ENCODE measurements at places on chromosomes 16 and 17. TPM values are rescaled to one million over a fixed set of nuclear protein-coding genes. Genes with fewer than 3 reads are reported as not detected.
A peak's percentile ranks its signal among the peaks of the same experiment; 100 is the strongest.

DNA sequence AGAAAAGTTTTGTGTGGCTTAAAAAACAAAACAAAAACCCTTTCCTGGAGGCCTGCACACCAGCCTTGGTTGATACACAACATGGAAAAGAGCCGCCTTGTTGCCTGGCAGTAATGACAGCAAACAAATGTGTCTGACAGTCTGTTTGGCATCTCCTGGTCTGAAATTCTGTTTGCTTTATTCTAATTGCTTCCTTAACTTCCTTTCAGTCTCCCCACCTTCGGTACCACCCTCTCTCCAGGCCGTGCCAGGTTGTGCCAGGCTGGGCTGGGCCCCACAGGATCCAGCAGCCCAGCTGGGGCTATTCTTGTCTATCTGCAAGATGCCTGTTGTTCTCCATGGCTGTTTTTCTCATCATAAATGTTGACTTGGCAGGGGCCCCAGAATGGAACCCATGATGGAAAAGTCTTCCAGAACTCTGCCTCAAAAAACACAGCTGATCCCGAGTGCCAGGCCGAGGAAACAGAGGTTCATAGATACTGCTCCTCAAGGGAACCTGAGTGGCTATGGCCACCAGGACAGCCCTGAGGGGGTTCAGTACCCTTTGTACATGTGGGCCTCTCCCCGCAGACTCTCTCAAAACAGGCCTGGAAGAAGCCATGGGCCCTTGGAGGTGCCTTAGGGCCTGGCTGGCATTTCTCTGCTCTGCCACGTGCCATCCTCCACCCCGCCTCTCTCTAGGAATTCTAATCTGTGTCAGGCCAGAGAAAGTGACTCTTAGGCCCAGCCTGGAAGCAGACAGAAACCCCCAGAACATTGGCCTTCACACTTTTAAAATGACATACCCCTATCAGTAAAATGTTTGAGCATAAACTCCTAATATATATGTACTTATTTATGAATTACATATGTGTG is 50.5 kb downstream of the YPEL2 start:
- H3K36me3 ChIP-seq, result no peaks in the 10 kb centered on the region
- H3K27me3 ChIP-seq, result no peaks in the 10 kb centered on the region
- H3K27ac ChIP-seq, result peak overlapping the region; percentile 62
- peak; percentile 51 for DNase-seq
- H3K4me1 ChIP-seq, result peaks cover 41% of the 10 kb centered on the region
- H3K4me3 ChIP-seq, result no peak overlapping the region

GRCh38 chr16:53805113-53805512 is 101.2 kb downstream of the FTO start:
- H3K36me3 ChIP-seq, result peaks cover under 1% of the 10 kb centered on the region
- no peak for DNase-seq
- H3K27me3 ChIP-seq, result no peaks in the 10 kb centered on the region
- H3K4me1 ChIP-seq, result no peaks in the 10 kb centered on the region

GRCh38 chr16:57906382-57907316 is 64.3 kb downstream of the CNGB1 start:
- peaks cover 6% of the 10 kb centered on the region for H3K27me3 ChIP-seq
- H3K4me3 ChIP-seq, result no peak overlapping the region
- no peaks in the 10 kb centered on the region for H3K36me3 ChIP-seq
- no peaks in the 10 kb centered on the region for H3K4me1 ChIP-seq

KCNH6 gene
- total RNA-seq, result 0.55 TPM

PDILT gene
- total RNA-seq, result not detected

APOBR gene
- total RNA-seq, result 8.0 TPM

DNA sequence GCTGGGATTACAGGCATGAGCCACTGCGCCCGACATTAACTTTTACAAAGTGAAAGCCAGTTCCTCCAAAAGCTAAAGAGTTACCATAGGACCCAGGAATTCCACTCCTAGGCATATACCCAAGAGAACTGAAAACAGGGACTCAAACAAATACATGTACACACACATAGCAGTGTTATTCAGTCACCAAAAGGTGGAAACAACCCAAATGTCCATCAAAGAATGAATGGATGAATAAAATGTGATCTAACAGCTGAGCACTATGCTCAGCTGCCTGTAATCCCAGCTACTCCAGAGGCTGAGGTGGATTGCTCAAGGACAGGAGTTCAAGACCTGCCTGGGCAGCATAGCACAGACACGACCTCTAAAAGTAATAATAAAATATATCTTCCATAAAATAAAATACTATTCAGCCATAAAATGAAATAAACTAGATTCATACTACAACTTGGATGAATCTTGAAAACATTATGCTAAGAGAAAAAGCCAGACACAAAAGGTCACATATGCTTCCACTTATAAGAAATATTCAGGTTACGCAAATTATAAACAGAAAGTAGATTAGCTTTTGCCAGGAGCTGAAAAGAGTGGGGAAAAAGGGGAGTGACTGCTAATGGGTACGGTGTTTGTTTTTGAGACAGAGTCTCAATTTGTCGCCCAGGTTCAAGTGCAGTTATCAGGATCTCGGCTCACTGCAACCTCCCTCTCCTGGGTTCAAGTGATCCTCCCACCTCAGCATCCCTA is 9.3 kb upstream of the USP7 start:
- no peaks in the 10 kb centered on the region for H3K4me1 ChIP-seq
- H3K27me3 ChIP-seq, result no peaks in the 10 kb centered on the region
- H3K27ac ChIP-seq, result no peak overlapping the region
- no peak overlapping the region for H3K4me3 ChIP-seq
- no peak for DNase-seq
- H3K36me3 ChIP-seq, result no peaks in the 10 kb centered on the region

DNA sequence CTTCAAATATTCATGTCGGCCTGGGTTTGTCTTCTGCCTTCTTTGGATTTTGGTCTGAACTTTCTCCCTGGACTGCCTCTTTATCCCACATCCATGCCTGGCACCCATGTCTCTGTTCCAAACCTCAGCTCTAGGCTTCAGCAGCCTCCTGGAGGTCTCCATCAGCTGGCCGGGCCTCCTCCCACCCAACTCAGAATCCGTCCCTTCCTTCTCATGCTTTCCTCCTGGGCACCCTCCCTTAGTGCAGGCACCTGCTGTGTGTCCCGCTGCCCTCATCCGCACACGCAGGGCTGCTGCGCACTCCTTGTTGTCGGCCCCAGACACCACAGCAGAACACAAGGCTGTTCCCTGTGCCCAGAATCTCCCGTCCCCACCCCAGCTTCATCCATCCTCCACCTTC is 14.0 kb downstream of the LDHD start:
- H3K4me3 ChIP-seq, result no peak overlapping the region
- H3K36me3 ChIP-seq, result peaks cover 4% of the 10 kb centered on the region
- H3K4me1 ChIP-seq, result peaks cover 29% of the 10 kb centered on the region
- no peaks in the 10 kb centered on the region for H3K27me3 ChIP-seq

DNA sequence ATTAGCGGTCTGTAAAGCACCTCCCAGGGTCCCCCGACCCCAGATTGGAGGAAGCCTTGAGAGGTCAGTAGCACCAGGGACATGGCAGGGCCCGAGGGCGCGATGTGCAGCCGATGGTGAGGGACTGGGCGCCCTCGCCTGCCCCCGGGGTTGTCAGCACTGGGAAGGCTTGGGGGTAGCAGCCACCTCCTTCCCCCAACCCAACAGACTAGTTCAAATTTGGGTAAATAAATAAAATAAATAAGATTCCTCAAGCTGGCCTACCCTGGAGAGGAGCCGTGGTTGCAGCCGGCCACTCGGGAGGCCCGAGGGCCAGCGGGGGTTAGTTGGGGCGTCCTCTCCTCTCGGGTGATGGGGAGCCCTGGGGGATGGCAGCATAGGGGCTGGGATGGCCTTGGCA is 1.5 kb downstream of the C16orf92 start:
- no peak overlapping the region for H3K27ac ChIP-seq
- DNase-seq, result no peak
- no peaks in the 10 kb centered on the region for H3K4me1 ChIP-seq
- H3K4me3 ChIP-seq, result no peak overlapping the region

GRCh38 chr17:8326511-8327302 is 12.9 kb upstream of the ODF4 start:
- H3K36me3 ChIP-seq, result no peaks in the 10 kb centered on the region
- H3K4me3 ChIP-seq, result peak overlapping the region; percentile 39
- no peaks in the 10 kb centered on the region for H3K27me3 ChIP-seq
- H3K27ac ChIP-seq, result peak overlapping the region; percentile 54
- peaks cover 5% of the 10 kb centered on the region for H3K4me1 ChIP-seq
- peak; percentile 81 for DNase-seq

GRCh38 chr17:78128551-78129350 is at the start of gene TMC6:
Gene TMC6, minus strand, starts transcription at chr17:78128755. Its CDS starts 1,923 bp downstream, at chr17:78126832.
- peak within 1 kb of the TSS; percentile 89 for H3K27ac ChIP-seq
- peak; percentile 69 for DNase-seq
- H3K4me3 ChIP-seq, result peak within 1 kb of the TSS; percentile 74
- H3K36me3 ChIP-seq, result no peaks in the 10 kb centered on the region
- H3K4me1 ChIP-seq, result peaks cover 8% of the 10 kb centered on the region

DNA sequence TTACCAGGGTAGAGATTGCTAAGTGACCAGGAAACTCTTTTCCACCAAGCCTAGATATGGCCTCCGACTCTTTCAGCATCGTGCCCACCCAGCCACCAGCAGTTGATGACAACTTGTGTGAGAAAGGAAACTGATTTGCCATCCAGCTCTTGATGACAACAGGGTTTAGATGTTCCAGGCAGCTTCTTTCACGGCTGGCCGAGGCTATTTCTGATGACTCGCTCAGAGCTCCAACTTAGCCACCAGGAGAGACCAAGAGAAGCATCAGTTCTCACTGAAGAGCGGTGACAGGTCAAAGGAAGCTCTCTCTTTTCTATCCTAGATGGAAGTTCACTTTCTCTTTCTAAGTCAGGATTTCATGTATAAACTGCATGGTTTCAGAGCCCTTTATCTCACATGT is 61.2 kb downstream of the MPHOSPH6 start:
- H3K27me3 ChIP-seq, result no peaks in the 10 kb centered on the region
- H3K27ac ChIP-seq, result no peak overlapping the region
- no peak overlapping the region for H3K4me3 ChIP-seq
- H3K36me3 ChIP-seq, result no peaks in the 10 kb centered on the region

DNA sequence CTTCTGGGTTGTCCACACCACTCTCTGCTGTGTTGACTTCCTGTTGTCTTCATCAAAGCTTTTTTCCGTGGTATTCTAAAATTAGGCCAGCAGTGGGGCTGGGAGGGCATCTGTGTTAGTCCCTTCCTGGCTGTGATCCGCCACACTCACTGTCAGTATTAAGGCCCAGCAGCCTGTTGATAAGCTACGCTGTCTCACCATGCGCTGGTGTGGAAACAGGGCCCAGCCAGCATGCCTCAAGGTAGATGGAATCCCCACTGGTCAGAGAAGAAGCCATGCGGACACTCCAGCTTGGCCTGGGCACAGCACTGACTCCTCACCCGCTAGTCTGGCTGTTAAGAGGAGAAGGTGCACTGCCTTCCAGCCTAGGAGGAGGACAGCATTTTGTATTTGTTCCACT is 11.4 kb downstream of the CDR2L start:
- H3K36me3 ChIP-seq, result peaks cover 4% of the 10 kb centered on the region
- no peak overlapping the region for H3K27ac ChIP-seq
- H3K27me3 ChIP-seq, result no peaks in the 10 kb centered on the region

GRCh38 chr16:4487955-4488498 is 11.8 kb downstream of the HMOX2 start:
- peak; percentile 39 for DNase-seq
- H3K4me1 ChIP-seq, result peaks cover 19% of the 10 kb centered on the region
- H3K4me3 ChIP-seq, result no peak overlapping the region
- peaks cover 11% of the 10 kb centered on the region for H3K36me3 ChIP-seq
- H3K27me3 ChIP-seq, result no peaks in the 10 kb centered on the region

GRCh38 chr17:15480204-15480603 is 12.8 kb upstream of the CDRT4 start:
- H3K4me1 ChIP-seq, result peaks cover 3% of the 10 kb centered on the region
- DNase-seq, result no peak
- no peaks in the 10 kb centered on the region for H3K36me3 ChIP-seq
- no peaks in the 10 kb centered on the region for H3K27me3 ChIP-seq

CACNG1 gene
- total RNA-seq, result not detected

BLTP2 gene
- total RNA-seq, result 147 TPM

DNA sequence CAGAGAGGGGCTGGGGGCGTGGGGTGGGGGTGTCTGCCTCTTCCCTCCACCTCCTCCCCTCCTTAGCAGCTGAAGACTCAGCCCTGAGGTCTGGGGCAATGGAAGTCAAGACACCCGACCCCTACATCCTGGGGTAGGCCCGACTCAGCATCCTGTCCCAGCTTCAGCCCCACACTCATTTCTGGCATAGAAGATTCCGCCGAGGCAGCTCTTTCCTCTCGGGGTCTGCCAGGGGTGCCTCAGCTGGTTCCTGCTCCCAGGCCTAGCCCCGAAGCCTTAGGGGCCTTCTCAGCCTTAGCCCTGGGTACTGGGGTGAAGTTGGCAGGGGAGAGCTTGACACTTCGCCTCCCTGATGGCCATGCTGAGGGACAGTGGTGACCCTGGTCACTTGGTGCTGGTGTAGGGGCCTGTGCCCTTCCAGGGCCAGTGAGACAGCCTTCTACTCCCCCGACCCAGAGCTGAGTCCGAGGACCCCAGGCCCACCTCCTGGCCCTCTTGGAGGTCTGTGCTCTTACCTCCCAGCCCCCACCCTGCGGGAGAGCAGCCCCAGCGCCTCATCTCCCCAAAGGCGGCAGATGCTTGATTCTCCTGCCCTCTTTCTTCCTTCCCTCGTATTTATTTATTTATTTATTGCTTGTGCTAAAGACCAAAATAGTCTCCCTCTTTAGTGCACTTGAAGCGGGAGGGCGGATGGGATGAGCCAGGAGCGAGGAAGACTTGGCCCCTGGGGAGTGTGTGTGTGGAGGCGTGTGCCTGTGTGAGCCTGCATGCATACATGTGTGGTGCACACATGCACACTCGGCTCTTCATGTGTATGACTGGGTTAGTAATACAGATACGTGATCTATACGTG is 42.5 kb downstream of the KCNJ12 start:
- H3K36me3 ChIP-seq, result no peaks in the 10 kb centered on the region
- no peak overlapping the region for H3K27ac ChIP-seq
- DNase-seq, result peak; percentile 2
- H3K27me3 ChIP-seq, result no peaks in the 10 kb centered on the region
- no peaks in the 10 kb centered on the region for H3K4me1 ChIP-seq

SLC16A6 gene
- 2.3 TPM for total RNA-seq

SEPTIN12 gene
- total RNA-seq, result not detected

DNA sequence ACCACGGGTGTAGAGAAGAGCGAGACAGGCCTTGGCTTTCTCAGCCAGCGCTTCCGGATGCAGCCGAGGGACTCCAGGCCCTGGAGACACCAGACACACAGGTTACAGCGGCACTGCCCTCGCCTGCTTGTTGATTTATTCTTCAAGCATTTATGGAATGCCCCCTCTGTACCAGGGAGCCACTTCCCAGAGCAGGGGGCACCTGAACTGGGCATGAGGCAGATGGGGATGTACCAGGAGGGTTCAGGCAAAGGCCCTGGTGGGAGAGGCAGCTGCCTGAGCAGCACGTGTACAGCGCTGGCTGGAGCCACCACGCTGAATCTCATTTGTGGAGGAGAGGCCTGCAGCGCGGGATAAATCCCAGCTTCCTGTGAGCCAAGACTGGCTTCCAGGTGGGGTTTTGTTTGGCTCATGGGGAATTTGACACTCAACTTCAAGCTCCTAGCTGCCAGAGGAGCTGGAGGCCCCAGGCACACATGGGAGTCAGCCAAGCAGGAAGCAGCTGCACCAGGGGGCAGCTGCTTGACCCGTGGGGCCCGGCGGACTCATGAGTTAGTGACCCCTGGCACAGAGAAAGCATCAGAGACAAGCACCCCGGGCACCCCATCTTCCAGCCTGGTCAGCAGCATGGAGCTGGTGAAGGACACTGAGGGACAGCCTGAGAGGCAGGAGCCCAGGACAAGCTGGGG is 59.7 kb downstream of the IL21R start:
- peaks cover 24% of the 10 kb centered on the region for H3K36me3 ChIP-seq
- no peak overlapping the region for H3K27ac ChIP-seq
- no peaks in the 10 kb centered on the region for H3K27me3 ChIP-seq
- DNase-seq, result no peak

GRCh38 chr17:83132251-83133081 is 53.1 kb downstream of the METRNL start:
- H3K27me3 ChIP-seq, result no peaks in the 10 kb centered on the region
- H3K27ac ChIP-seq, result no peak overlapping the region
- no peak for DNase-seq
- no peaks in the 10 kb centered on the region for H3K4me1 ChIP-seq

TOX3 gene
- total RNA-seq, result 5.3 TPM

Measured in lung (tissue), 17 donors.